ENCODE measurements at places on chromosomes 11 and 22.
A peak's percentile ranks its signal among the peaks of the same experiment; 100 is the strongest.

GRCh38 chr11:96218006-96218405 is 125.0 kb downstream of the MAML2 start:
- DNase-seq = no peak

- DNase-seq = no peak
Measured at GRCh38 chr11:133524488-133524887, 7.8 kb downstream of the OPCML start.

DNA sequence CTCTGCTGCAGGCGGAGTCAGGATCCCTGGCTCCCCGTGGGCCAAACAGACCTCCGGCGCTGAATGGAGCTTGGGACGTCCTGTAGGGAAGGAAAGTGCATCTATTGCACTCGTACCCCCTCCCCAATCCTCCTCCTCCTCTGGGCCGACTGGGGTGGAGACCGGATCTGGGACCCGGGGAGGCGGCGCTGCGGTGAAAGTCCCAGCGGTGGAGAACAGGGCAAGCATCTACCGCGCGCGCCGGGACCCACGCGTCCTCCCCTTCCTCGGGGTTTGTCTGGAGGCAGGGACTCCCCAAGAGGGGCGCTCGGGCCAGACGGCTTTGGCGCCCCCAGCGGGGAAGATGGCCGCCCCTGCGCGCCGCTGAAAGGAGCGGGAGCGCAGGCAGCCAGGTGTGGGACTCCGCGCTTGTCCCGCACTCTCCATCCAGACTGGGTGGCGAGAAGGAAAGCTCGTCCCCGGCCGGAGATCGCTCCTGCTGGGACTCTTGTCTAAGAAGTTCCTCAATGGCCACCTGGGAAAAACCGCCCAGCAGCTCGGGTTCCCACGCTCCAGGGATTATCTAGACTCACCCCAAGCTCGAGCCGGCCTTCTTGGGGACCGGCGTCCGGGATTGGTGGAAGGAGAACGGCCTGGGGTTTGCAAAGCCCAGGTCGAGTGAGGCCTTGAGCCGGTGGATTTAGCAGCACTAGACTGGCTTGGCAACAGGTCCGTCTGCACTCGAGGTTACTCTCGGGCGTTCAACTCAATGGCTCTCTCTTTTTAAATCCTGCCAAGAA is 718 bp downstream of the FADS2 start:
- DNase-seq = peak; percentile 38

DNA sequence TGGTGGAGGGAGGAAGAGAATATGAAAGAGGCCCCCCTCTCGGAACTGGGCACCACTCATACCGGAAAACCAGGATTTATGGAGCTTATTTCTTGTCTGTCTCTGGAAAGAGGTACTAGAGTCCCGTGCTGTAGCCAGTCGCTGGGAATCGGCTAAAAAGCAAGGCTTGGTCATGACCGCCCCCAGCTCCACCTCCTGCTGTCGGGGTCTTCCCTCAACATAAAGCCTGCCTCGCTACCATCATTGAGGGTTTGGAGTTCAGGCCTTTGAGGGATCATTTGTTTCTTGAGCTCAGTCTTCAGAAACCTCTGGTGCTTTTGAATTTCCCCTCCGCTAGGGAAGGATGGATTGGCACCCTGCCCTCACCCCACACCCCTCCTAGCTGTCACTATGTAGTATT is 97.1 kb downstream of the TSPAN18 start:
- DNase-seq = no peak

- no peak for DNase-seq
Measured at GRCh38 chr11:2310786-2311352, 9.1 kb downstream of the TSPAN32 start.

DNA sequence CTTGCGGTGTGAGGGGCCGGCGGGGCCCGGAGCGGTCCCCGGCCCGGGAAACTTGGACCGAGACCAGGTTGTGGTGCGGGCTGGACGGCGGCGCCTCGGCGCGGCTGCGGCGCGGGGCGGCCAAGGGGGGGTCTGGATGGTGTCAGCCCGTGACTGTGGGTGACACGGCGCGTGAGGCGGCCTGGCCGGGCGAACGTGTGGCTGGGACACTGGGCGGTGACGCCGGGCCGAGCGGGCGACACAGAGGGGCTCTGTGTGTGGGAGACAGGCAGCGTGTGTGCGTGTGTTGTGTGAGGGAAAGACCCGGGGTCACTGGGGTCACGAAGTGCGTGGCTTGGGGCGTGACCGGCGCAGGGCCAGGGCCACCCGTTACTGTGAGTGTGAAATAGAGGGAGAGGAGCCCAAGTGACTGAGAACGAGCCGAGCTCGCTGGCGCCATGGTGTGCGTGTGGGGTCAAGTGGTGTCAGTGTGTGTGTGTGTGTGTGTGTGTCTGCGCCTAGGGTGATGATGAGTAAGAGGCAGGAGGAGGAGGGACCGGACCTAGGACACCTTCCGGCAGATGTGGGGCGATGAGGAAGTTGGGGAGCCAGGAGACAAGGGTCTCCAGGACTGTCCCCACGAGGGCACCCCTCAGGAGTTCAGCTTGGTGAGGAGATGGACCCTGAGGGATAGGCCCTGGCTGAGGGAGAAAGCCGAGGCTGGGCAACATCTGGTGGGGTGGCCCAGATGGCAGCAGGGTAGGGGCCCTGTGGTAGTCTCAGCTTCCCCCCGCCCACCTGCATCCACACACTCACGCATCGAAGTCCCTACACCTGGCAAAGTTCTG is 817 bp downstream of the RELT start:
- peak; percentile 62 for DNase-seq
